Umbilical cord (tissue), 2 donors: ENCODE measurements at places on chromosomes 2 and 18. TPM values are rescaled to one million over a fixed set of nuclear protein-coding genes. Genes with fewer than 3 reads are reported as not detected.
A peak's percentile ranks its signal among the peaks of the same experiment; 100 is the strongest.

DNA sequence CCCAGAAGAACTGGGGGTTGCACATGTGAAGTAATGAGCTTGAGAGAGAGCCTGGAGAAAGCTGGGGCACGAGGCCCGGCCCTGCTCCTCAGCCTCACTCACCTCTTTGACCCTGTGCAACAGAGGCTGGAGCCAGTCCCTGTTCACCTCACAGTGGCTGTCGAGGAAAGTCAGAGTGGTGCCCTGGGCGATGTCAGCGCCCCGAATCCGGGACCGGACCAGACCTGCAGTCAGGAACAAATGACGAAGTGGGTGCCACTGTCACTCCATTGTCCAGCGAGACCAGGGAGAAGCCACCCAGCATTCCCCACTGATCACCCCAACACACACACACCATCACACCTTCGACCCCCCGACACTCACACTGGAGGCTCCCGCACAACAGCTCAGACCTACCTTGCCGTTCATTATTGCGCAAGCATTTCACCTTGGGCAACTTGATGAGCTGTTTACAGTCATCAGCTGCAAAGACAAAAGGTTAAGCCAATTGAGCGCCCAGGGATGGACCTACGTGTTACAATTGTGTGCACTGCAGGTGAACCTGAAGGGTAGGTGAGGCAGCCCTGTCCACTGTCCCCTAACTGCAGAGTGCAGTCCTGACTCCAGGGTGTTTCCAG is 148.4 kb upstream of the CAPN13 start:
- no peak for DNase-seq

The LPIN1 gene
- total RNA-seq: 23.1 TPM

DNA sequence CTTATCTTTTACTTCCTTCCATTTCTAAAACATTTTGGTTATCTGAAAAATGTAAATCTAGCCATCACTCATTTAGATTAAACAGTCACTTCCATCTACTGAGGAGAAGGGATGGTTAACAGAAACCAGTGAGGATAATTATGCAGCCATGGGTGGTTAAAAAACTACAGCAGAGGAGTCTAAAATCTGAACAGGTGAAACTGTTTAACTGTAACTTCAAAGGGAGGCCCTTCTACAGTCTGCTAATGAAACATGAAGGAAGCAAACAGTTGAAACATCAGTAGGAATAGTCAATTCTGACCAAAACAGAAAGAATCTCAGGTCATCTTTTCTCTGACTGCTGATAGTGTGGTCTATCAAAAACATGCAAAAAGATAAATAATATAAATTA is 71.0 kb downstream of the DTNB start:
- no peak for DNase-seq

The MRPL53 gene
- total RNA-seq: 47.4 TPM

DNA sequence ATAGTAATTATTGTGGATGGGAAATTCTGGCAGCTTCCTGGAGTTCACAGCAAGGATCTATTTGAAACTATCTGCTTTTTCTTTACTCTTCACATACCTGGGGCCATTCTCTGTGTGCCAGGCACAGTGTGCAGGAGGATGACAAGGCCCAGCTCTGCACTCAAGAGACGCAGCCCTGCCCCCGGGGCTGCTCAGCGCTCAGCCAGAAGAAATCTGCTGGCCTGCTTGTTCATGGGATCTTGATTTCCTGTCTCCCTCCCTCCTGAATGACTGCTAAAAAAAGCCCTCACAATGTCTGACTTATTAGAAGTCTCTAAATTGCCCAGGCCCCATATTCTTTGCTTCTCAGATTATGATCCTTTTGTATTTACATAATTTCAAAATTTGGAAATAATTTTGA is 210.9 kb downstream of the DCDC2C start:
- DNase-seq: peak; percentile 16

DNA sequence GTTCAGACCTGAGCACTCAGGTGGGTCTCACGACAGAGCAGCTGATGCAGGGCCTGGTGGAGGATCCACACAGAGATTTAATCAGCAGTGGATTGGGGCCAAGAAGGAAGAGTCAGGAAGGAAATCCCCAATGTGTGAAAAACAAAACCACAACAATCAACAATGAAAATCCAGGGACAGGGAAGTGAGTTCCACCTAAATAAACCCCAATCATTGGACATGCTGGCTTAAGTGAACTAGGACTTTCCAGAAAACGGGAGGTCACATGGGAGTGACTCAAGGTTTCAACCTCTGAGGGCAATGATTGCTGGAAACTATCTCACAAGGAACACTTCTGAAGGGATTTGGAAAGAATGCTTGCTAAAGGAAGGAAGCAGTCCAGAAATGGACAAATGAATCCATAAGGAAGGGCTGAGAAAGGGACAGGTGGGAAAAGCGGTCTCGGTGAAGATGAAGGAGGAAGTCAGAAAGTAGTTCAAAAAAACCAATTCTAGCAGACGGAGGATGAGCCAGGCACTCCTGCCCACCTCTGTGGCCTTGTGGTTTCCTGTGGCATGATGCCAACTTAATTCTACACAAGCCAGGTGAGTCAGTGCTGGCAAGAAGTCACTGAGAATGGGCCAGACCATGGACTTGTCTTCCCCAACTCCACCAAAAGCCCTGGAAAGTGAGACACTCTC is 15.4 kb upstream of the XDH start:
- no peak for DNase-seq

DNA sequence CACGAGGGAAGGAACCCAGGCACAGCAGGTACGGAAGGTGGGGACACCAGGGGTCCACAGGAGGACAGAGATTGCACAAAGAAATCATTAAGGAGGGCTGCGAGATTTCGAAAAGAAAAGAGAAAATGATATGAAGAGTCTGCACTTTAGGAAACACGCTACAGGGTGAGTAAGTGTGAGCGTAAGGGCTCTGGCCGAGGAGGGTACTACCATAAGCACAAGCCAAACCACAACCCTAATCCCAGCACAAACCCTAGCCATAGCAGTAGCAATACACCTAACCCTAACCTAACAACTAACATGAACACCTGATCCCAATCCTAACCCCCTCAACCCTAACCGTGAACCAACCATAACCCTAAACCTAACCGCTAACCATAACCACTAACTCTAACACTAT is 104.0 kb downstream of the ZNF516 start:
- DNase-seq: no peak

DNA sequence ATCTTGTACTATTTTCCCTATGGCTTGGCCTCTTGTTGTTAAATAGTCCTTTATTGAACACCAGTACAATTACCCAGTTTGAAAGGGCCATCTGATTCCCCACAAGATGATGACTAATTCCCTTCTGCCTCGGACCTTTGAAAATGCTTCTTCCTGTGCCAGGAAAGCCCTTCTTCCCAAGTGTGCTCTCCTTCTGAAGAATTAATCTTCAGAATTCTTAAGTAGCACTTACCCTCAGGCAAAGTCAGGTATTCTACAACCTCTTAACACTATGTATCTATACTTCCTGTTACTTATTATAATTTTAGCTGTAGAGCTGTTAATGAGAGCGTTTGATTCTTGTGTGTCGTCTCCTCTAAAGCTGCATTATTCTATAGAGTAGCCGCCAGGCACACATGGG is 28.6 kb upstream of the MEX3C start:
- no peak for DNase-seq

- DNase-seq: no peak
Measured at GRCh38 chr2:75587954-75588587, 27.3 kb upstream of the EVA1A start.

The UCN gene
- total RNA-seq: 1.4 TPM

DNA sequence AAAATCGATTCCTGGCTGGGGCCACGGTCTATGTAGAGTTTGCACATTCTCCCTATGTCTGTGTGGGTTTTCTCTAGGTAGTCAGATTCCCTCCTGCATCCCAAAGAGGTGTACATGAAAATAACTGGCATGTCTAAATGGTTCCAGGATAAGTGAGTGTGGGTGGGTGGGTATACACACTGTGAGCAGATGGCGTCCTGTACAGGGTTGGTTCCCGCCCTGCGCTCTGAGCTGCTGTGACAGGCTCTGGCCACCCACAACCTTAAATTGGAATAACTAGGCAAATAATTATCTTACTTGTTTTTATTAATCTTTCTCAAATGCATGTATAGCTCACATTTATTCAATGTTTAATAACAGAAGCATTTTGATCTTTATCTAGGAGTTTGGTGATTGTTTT is 16.3 kb downstream of the THOC1 start:
- no peak for DNase-seq

- peak; percentile 76 for DNase-seq
Measured at GRCh38 chr2:97728091-97728731, 14.8 kb downstream of the ZAP70 start.

The ZNF396 gene
- total RNA-seq: 13.2 TPM

DNA sequence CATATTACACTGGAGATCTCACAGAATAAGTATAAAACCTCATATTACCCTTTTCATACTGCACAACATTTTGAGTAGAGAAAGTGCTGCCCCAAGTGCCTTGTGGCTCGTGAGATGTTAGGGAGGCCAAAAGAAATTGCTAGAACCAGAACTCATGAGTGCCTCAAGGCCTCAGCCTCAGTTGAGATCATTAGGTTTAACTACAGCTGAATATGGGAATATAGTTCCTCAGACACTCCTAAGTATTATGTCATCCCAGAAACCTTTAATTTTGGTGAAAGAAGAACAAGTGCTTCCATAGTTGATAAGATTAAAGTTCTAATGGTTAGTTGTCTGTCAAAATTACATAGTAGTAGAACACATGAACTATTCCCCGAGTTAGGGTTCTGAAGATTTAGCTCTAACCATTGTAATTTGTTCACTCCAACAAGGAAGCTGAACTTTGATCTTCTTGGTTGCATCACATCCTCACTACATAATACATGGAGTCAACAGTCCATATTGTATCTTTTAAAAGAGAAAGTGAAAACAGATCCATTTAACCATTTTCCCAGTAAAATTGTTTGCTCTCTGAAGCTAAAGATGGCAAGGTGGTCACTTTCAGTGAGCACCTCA is 9.6 kb upstream of the AQP4 start:
- no peak for DNase-seq

- peak; percentile 61 for DNase-seq
Measured at GRCh38 chr2:182650704-182651103, 65.4 kb upstream of the DNAJC10 start.

GRCh38 chr2:158204741-158205165 is 103.1 kb downstream of the UPP2 start:
- DNase-seq: no peak

DNA sequence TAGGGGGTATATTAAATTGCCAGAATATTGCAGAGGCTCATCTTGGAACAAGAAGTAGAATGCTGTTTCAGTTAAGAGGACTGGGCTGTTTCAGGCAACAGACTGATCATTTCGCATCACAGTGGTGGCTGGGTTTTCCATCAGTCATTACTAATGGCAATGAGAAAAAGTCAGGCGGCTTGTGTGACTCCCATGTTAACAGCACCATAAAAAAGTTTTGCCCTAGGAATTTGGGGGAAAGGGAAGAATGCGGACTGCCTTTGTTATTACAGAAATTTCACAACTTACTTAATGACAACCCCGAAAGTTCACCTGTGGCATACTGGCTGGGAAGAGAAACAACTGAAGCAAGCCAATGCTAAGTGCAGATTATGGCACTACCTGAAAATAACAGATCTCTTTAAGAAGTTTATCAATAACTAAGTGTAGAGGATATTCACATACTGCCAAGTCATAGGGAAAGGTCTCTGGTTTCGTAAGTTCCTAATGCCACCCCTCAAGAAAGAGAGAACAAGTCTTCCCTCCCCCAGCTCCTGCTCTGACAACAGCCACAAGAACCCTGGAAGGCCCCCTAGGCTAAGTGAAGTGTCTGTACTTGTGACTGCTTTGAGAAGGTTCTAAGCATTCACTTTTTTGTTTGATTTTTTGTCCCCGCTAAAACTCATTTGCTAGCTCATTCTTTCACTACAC is 40.5 kb upstream of the AP1S3 start:
- DNase-seq: no peak

The FRZB gene
- 3.9 TPM for total RNA-seq

DNA sequence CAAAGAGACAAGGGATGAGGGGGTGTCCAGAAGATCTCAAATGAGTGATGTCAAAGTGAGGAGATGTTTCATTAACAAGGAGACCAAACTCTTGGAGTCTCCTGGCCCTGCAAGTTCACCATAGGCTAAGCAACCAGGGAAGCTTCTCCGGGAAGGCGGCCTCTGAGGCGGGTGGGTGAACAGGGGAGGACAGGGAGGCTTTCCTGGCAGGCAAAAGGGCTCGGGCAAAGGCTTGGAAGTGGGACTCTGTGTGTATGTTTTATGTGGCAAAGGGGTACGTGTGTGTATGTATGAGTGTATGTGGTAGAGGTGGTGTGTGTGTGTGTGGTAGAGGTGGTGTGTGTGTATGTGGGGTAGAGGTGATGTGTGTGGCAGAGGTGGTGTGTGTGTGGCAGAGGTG is 163.9 kb downstream of the DYSF start:
- DNase-seq: no peak

GRCh38 chr2:102057502-102058292 is 65.9 kb downstream of the IL1R2 start:
- no peak for DNase-seq

DNA sequence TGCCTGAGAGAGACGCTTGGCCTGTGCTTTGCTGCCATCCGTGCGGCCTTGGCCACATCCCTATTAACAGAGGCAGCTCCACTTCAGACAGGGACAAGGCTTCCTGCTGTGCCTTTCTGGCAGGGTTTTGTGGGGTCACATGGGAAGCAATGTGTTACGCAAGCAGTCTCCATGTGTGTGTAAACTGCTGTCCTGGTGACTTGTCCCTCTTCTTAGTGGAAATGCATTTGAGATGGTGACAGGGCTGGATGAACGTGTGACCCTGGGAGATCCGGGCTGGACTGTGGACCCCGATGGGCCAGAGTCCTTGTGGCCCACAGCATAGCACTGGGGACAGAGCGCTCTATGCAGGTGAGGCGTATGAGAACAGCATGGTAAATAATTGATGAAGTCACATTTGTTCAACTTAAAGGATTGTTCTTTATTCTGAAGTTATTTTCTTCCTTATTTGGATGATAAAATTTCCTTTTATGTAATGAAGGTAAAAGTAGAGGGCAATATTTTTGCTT is 23.2 kb downstream of the ASB1 start:
- no peak for DNase-seq

The CLEC4F gene
- total RNA-seq: not detected

The WDR35 gene
- 17.6 TPM for total RNA-seq

DNA sequence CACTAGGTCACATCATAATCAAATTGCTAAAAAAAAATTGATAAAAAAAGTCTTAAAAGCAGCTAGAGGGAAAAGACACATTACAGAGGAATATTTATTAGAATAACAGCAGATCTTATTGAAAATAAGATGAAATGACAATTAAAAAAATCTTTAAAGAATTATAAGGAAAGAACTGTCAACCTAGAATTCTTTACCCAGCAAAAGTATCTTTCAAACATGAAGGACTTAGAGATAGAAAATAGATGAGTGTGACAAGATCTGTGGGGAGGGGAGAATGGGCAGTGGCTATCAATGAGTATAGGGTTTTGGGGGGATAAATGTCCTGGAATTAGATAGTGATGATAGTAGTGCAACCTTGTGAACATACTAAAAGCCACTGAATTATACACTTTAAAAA is 26.5 kb upstream of the RNF103 start:
- DNase-seq: no peak

- DNase-seq: no peak
Measured at GRCh38 chr2:134738141-134738870, 19.5 kb upstream of the TMEM163 start.

- no peak for DNase-seq
Measured at GRCh38 chr2:15278296-15278695, 282.8 kb downstream of the NBAS start.
